ENCODE measurements at places on chromosomes 12 and 14.

GRCh38 chr14:47746986-47747385, 71.6 kb upstream of the MDGA2 start:
- no peak for DNase-seq

DNA sequence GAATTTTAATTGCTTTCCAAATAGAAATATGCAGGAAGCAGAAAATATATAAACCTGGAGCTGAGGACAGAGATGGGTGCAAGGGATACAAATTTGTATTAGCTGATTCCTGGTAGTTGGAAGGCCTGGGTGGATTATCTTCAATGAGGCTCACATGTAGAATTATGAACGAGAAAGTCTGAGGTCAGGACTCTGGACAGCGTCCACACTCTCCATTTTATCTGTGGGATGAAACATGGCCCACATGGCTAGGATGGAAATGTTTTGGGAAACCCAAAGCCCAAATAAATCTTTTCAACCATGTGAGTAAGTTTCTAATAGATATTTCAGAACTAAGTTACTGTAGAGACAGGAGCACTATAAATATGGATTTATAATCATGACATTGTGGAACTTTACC, 256.1 kb downstream of the APAF1 start:
- no peak for DNase-seq

- DNase-seq: no peak
Observed at GRCh38 chr12:122054842-122055520, 23.6 kb upstream of the MLXIP start.

DNA sequence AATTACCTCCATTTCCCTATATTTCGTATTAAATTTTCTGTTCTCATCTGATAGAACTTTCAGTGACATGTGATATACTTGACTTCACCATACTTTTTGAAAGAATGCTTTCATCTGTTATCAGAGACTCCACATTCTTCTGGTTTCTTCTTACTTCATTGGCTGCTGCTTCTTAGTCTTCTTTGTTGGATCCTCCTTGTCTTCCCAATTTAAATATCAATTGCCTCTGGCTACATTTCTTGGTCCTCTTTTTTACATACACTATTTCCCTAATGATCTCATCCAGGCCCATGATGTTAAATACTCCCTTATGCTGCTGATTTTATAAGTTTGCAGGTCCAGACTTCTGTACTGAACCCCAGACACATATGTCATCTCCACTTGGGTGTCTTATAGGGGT, 22.0 kb downstream of the OR5AU1 start:
- DNase-seq: no peak

DNA sequence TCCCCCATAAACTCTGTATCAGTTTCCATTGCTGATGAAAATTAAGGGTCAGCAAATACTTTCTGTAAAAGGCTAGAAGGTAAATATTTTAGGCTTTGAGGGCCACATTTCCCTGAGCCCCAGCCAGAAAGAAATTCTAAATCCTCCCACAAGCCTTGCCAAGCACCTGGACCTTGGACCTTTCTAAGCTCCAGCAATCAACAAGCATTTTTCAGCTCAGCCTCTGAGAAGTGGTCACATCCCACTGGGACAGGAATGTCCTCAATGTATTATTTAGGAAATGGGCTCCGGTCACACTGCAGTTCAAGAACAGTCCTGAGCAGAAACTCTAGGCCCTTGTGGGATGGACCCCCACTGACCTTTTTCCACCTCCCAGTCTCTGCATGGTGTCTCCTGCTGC, 55.9 kb downstream of the WSCD2 start:
- DNase-seq: no peak

DNA sequence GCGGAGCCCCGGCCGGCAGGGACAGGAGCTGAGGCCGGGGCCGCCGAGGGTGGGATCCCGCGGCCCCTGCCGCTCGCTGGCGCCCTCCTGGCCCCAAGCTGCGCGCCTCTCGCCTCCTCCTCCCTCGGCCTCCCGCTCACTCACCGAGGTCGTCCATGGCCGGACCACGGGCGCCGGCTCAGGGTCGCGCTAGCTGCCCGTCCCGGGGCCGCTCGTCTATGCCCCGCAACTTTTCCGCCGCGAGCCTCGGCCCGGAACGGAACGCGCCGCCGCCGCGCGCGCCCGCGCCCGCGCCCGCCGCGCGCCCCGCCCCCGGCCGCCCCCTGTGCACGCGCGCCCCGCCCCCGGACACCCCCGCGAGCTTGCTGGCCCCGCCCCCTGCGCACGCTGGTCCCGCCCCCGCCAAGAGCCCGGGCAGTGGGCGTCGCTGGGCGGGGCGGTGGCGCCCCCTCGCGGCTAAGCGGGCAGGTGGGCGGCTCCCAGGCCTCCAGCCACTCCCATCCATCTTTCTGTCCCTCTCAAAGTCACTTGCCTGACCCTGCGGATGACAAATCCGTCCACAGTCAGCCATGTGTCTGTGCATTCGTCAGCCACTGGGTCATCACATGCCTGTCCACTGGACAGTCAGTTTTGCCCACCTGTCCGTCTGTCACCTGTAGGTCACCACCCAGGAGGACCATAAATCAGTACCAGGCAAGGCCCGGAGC, at the start of gene PXN:
Gene PXN (minus strand): TSS at position 258 of the 707 bp plus-strand sequence. CDS start 101 bp downstream, at position 157.
- peak; percentile 55 for DNase-seq

DNA sequence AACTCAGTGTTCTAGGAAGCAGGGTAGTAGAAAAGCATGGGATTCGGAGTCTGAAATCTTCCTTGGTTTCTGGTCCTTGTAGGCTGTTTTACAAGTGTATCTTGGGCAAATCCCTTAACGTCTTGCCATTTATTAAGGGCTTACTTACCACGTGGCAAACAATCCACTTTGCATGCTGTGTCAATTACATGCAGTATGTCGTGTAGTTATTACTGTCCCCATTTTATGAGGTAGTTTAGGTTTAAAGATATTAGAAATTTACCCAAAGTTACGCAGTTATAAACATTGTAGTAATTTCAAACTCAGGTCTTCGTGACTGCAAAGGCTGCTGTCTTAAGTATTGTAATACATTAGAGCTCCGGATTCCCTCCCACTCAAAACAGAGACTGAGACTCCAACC, 1.5 kb upstream of the NOVA1 start:
- no peak for DNase-seq

DNA sequence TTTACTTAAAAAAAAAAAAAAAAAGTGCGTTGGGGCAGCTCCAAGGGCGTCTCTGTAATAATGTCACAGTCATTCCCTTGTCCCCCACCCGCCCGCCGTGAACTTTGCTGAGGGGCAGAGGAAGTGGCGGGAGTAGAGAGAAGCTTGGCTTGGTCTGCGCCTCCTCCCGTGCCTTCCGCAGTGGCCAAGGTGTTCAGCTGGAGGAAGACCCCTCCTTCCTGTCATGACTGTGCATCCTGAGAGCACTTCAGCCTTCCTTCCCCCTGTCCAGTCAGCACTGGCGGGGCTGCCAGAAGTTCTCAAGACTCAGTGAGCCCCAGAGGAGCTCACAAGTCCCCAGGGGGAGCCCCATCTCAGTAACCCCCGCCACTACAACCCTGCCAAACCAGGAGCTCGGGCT, 32.2 kb downstream of the AACS start:
- DNase-seq: no peak

GRCh38 chr12:9604287-9604686, 3.4 kb downstream of the KLRB1 start:
- no peak for DNase-seq

DNA sequence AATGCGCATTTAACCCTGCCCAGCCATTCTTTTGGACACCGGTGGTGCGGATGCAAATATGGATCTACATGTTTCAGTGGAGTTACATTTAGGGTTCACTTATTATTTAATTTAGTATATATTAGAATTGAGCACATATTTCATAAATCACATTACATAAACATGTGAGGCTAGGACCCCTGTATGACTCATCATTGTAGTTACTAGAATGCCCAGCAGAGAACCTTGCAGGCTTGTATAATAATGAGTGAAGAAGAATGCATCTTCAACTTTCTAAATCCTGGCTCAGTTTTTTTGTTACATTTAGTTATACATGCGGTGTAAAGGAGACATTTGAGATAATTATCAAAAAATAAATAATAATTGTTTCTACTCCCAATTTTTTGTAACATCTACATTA, 369.0 kb downstream of the ATP23 start:
- no peak for DNase-seq

DNA sequence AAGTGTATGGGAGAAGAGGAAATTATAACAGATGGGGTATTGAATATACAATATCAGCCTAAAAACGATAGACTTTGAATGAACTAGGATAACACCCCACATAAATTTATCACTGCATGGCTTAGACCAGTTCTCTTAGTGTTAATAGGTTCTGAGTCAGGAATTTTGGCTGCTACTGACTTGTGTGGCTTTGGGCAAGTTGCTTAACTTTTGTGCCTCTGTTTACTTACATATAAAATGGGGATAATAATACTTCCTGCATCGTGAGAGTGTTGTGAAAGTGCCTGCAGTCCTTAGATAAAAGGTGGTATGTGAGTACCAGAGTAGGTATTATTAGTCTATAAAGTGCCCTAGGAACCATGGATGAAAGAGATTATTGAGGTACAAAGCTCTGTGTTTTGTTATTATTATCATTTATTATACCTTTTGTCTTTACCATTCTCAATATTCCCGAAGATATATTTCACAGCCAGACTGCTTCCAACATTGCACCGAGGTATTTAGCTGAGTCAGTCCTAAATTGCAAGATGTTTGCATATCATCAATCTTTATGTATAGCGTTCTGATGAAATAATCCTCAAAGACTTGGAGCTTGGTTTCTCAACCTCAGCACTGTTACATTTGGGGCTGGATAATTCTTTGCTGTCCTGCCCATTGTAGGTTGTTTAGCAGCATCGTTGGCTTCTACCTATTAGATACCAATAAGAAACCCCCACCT, 2.3 kb upstream of the PAWR start:
- DNase-seq: no peak

DNA sequence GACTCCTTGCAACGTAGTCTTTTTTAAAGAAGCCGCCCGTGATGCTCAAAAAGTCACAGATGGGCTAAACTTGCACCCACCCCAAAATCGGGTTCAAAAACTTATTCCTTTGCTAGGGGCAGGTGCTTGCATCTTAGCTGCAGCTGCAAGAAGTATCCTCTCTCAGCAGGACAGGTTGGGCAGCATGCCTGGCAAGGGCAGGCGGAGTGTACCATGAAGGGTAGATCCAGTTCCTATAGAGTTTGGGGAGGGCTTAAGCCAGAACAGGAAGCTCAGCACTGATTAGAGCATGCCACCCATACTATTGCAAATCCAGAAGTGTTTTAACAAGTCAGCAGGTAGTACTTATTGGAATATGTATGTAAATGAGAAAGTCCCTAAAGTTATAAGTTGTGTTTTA, 48.7 kb downstream of the CPM start:
- no peak for DNase-seq

DNA sequence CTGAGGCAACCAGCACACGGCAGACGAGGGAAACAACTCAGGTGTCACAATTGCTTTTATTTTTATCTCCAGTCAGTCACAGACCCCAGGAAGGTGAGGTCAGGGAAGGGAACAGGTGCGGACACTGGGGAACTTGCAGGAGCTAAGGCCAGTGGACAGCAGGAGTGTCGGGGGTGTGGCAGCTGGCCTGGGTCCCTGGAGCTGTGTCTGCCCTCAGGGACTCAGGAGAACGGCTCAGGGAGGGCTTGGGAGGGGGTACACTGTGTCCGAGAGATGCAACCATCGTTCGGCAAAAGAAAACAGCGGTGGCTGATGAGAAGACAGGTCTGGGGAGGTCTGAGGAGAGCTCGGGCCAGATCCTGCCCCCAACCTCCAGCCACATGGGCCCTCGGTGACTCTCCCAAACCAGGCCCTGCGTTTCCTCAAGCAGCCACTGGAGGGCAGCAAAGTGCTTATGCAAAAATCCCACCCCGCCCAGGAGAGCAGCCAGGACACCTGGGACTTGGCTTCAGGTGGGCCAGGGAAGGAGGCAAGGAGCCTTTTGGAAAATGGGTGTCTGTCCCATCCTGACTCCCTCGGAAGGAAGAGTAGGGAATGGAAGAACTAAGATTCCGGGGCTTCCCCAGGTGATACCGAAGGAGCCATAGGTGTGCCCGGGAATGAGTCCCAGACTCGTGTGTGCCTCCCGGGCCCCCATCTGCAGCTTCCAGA, 24.1 kb upstream of the BCDIN3D start:
- DNase-seq: no peak

- no peak for DNase-seq
Observed at GRCh38 chr12:66598608-66599007, 80.3 kb downstream of the GRIP1 start.
